ENCODE measurements at places on chromosomes 1 and 21.

GRCh38 chr1:208042868-208043267 is 131.9 kb upstream of the CD34 start:
- DNase-seq: no peak

- no peak for DNase-seq
Observed at GRCh38 chr1:186189156-186189555, 185.9 kb downstream of the TPR start.

- DNase-seq: no peak
Observed at GRCh38 chr1:179929955-179930798, 24.4 kb upstream of the CEP350 start.

DNA sequence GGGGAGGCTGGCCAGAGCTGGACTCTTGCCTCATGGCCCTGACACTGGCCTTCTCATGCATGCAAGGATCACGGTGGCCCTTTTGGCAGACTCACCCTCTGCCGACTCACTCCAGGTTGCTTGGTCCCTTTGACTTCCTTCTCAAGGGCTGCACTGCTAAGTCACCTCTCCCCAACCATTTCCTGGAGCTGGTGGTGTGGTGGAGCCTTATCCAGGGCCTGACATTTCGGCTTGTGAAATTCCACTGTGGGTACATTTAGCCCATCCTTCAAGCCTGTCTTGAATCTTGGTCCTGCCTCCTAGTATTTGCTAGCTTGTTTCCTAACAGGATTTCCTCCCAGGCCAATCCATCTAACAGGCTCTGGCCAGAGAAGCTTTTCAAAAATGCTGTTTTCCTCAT is 52.6 kb upstream of the JUN start:
- DNase-seq: no peak

GRCh38 chr21:44944596-44944995 is 4.8 kb downstream of the SLX9 start:
- DNase-seq: peak; percentile 15

GRCh38 chr1:183842795-183843144 is 37.9 kb downstream of the RGL1 start:
- DNase-seq: no peak
